ENCODE measurements at places on chromosomes 13 and 19.

DNA sequence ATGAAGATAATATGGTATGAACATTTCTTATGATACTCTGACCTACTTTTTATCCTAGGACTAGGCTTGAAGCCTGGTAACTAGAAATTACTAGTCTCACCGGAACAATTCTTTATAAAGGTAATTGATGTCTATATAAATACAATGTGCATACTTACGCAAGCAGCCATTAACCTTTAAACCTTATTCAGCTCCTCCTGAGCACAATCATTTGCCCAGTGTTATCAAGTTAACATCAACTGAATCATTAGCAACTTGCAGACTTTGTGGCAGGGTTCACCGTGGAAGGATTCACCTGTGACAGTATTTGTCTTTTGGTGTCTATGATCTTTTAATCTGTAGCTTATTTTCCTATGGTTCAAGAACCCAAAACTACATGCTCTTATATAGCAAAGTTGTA, 508.6 kb upstream of the KLHL1 start:
- DNase-seq = no peak

- no peak for DNase-seq
Measured at GRCh38 chr13:98780451-98780850, 28.0 kb upstream of the SLC15A1 start.

GRCh38 chr19:21604351-21604926, 99.0 kb downstream of the ZNF429 start:
- DNase-seq = no peak

GRCh38 chr19:35206379-35206778, 22.2 kb downstream of the FAM187B start:
- no peak for DNase-seq

GRCh38 chr13:73088332-73088935, 29.6 kb downstream of the KLF5 start:
- DNase-seq = no peak

- no peak for DNase-seq
Measured at GRCh38 chr13:108728370-108728769, 99.0 kb downstream of the MYO16 start.

DNA sequence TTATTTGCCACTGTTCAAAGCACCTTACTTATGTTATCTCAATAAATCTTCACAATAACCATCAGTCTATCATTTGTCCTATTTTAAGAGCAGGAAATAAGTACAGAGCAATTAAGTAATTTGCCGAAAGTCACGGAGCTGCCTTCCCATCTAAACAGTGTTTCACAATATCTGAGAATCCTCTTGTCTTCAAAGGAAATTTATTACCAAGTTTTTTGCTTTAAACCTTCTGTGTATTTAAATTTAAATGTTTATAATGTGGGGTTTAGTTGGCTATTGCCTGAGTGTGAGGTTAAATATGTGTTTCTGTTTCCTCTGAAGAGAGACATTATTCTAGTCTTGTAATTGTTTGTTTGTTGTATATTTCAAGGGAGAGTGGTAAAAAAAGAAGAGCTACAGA, 633.1 kb downstream of the EFNB2 start:
- no peak for DNase-seq

- DNase-seq = no peak
Measured at GRCh38 chr13:38398711-38399493, 49.3 kb downstream of the UFM1 start.

GRCh38 chr13:113433391-113433916, 19.8 kb downstream of the ADPRHL1 start:
- no peak for DNase-seq

DNA sequence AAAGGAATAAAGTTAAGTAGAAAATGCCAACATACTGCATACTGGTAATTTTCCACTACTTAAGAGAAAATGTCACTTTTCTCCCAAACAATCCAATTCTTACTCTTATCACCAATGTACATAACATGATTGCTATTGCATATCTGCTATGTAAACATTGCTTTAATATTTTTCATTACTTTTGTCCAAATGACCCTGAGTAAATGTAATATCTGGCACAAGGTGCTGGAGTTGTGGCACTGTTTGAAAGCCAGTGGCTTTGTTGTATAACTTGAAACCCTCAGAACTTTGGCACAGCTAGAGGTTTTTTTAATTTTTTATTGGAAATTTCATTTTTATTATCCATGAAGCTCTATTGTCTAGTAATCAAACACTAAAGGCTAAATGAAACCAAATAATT, 45.7 kb upstream of the SPRY2 start:
- DNase-seq = no peak

DNA sequence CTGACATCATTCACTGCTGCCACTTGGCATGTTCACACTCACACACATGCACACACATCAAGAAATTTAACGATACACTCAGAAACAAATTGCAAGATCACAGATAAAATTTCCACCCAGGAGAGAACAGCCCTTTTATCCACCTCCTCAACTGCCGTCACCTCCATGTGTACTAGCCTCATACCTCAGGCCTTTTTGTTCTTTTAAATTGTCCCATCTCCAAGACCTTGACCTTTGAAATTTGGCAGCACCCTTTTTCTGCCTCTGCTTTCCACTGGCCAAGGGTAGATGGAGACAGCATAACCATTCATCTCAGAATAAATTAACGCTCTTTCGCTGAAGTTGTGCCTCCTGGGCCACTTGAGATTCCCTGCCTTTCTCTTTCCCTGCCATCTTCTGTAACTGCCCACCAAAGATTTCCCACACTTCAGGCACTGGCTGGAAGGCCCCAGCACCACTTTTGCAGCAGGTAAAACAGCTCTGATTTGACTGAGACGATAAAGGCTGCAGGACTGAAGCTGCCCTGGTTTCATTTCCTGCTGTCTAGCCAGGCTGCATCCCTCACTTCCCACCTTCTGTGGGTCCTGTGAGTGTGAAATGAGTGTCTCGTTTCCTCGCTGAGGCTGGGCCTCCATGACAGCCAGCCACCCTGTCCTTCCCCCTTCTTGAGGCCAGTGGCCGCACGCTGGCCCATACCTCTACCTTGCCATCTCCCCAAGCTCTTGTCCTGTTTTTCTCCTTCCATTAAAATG, 39.3 kb downstream of the MBNL2 start:
- DNase-seq = no peak

DNA sequence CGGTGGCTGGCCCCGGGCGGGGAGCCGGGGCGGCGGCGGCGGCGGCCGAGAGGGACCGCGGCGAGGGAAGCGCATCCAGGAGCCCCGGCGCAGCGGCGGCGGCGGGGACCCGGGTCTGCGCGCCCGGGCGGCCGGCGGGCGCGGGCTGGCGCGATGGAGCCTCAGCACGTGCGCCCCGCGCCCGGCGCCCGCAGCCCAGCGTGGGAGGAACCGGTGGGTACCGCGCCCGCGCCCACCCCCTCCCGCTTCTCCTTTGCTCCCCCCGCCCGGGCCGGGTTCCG, 7.8 kb upstream of the DGKH start:
- no peak for DNase-seq

- DNase-seq = no peak
Measured at GRCh38 chr19:13437919-13438618, 68.2 kb downstream of the CACNA1A start.

DNA sequence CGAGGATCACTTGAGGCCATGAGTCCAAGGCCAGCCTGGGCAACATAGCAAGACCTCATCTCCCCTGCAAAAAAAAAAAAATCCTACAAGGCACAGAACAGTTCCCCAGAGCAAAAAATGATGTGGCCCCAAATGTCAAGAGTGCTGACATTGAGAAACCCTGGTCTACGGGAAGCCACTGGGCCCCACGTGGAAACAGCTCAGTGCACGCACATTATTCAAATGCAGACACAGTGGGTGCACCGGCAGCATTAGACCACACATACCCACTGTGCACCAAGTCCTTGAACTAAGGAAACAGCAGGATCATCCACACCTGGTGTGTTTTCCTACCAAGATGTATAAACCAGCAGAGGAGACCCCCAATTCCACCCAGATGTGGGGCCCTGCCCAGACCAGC, 35.0 kb upstream of the ADGRE5 start:
- DNase-seq = no peak

- DNase-seq = no peak
Measured at GRCh38 chr13:107376341-107377125, 808.6 kb upstream of the ARGLU1 start.

DNA sequence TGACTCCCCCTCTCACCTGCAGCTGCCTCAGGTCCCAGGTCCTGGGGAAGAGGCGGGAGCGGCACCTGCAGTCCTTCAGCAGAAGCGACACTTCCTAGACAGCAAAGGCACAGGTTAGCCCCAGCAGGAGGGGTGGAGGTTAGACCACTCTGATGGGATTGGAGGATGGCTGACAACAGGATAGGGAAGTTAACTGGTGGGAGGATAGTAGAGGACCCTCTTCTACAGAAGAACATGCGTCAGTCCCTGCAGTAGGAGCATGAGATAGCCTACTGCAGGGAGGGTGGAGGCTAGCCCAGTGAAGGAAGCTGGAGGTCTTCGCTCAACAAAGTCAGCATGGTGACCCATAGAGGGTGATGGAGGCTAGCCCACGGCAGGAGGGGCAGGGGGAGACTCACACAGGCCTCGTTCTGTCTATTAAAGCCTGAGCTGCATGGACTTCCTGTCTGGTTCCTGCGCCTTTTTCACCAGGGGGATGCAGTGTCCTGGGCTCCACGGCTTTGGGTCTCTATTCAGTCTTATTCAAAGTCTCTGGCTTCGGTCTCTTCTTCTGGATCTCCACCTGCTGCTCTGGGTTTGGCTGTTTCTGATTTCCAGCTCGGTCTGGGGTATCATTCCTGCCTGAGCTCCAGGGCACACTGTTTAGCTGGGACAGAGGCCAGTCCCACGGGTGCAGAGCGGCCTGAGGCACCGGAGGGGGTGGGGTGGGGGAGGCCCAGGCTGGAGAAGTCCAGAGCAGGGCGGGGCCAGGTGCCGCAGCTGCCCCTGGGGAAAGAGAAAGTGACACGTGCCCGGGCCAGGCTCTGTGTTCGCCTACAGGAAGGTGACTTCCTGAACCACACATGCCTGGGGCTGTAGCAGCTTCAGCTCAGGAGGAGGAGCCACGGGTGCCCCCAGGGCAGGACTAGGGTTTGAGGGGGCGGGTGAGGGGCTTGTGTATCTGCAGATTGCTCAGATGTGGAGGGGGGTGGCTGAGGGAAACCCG, 7.3 kb downstream of the IFNL3 start:
- DNase-seq = peak; percentile 48

- no peak for DNase-seq
Measured at GRCh38 chr13:59801107-59801880, 362.4 kb downstream of the DIAPH3 start.

GRCh38 chr19:495402-496111, 729 bp upstream of the MADCAM1 start:
- peak; percentile 54 for DNase-seq

GRCh38 chr19:33654840-33655508, 33.2 kb downstream of the CHST8 start:
- DNase-seq = no peak

GRCh38 chr13:67554746-67555452, 324.8 kb upstream of the PCDH9 start:
- DNase-seq = no peak

- no peak for DNase-seq
Measured at GRCh38 chr13:22594041-22594440, 586.7 kb upstream of the SGCG start.

GRCh38 chr19:7216373-7216902, 77.8 kb downstream of the INSR start:
- no peak for DNase-seq

DNA sequence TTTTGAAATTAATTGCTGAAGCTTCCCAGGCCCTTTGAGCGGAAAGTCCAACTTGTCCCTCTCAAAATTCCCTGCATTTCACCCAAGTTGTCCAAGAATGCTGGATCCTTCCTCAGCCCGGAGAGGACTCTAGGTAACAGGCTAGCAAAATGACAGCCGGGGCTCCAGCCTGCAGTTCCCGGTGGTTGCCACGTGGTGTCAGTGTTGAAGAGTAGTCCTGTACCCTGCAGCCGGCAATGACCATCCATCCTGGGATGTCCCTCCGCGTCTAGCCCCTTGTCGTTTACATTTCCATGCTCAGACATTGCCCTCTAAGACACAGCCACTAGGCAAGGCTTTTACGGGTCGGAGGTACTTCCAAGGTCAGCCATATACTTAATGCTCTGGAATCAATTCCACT, 31.4 kb upstream of the MTIF3 start:
- DNase-seq = peak; percentile 7

DNA sequence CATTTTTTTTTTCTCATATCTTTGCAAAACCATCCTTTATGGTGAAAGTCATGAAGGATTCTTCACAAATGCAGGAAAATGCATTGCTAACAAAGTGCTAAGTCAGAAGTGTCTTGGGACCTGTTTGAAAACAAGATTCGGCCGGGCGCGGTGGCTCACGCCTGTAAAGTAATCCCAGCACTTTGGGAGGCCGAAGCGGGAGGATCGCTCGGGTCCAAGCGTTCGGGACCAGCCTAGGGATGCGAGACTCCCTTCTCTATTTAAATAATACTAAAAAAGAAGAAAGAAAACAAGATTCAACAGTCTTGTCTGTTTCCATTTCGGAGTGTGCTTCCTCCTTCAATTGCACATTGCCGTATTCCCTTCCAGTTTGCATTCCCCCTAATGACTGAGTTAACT, 819 bp downstream of the EID2B start:
- DNase-seq = no peak

- DNase-seq = no peak
Measured at GRCh38 chr13:57665481-57665880, 33.9 kb downstream of the PCDH17 start.

GRCh38 chr13:45828256-45828968, 23.1 kb downstream of the SIAH3 start:
- no peak for DNase-seq

GRCh38 chr13:45055902-45056648, 64.2 kb upstream of the GTF2F2 start:
- DNase-seq = no peak

- no peak for DNase-seq
Measured at GRCh38 chr19:44142059-44142433, 692 bp downstream of the ZNF234 start.

DNA sequence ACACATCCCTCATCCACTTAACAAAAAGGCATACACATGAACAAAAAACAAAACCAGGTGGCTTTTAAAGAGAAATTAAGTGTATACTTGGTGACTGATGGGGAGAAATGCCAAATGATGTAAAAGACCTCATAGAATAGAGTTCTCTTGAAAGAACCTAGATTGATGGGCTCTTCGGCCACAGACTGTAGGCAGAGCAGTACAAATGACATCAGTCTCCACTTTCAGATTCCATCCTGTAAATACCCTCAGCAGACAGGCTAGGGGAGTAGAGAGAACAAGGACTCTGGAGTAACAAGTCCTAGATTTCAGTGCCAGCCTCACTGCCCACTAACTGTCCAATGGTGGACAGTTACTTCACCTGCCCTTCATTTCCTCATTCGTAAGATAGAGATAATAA, 203.8 kb downstream of the MZT1 start:
- DNase-seq = no peak

DNA sequence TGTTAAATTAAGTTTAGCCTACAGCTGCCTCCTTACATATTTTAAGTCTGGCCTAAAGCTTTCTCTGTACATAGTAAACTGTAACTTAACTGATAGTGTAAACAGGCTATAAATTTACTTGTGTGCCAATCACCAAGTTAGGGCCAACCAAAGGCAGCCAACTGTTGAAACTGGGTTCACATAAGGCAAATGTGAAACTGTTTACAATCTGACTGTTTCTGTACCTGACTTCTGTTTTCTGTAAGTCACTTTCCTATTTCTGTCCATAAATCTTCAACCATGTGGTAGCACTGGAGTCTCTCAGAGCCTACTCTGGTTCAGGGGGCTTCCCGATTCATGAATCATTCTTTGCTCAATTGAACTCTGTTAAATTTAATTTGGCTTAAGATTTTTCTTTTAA, 103.1 kb downstream of the RAP2A start:
- DNase-seq = no peak

GRCh38 chr13:50672025-50672424, 171.5 kb downstream of the DLEU7 start:
- DNase-seq = no peak
